ENCODE measurements at places on chromosomes 11 and 22.
A peak's percentile ranks its signal among the peaks of the same experiment; 100 is the strongest.

DNA sequence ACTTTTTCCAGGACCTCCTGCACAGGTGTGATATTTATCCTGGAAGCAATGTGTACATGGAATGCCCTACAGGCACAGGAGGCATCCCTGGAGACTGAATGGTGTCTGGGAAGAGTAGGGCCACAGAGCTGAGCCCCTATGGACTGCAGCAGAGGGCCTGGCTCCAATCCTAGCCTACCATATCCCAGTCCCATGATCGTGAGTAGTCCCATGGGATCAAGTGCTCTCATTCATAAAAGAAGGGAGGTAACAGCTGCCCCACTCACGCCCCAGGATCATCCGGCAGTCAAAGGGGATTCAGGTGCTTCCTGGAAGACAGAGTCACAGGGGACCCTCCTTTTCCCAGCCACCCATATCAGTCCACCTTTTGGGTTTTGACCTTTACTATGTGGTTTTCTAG lies 24.0 kb downstream of the ANKK1 start:
- no peak for DNase-seq

DNA sequence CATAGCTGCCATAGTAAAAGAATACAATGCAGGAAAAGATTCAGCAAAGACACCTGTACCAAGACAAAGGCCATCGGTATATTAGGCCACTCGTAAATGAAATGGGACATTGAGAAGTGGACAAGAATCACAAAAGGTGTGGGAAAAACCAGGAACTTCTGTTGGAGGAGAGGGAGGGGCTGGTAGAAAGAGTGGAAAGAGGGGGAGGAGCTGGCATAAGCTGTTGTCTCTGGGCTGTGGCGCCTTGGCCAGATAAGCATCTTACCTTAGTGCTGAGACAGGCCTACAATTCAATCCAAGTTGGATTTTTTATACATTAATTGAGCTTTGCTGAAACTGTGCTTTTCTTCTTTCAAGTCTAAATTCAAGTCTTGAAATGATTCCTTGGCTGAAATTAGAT lies 37.1 kb downstream of the ZNF202 start:
- no peak for DNase-seq

- peak; percentile 3 for DNase-seq
These were observed 1112.0 kb upstream of the RAG2 start for GRCh38 chr11:37710031-37710430.

DNA sequence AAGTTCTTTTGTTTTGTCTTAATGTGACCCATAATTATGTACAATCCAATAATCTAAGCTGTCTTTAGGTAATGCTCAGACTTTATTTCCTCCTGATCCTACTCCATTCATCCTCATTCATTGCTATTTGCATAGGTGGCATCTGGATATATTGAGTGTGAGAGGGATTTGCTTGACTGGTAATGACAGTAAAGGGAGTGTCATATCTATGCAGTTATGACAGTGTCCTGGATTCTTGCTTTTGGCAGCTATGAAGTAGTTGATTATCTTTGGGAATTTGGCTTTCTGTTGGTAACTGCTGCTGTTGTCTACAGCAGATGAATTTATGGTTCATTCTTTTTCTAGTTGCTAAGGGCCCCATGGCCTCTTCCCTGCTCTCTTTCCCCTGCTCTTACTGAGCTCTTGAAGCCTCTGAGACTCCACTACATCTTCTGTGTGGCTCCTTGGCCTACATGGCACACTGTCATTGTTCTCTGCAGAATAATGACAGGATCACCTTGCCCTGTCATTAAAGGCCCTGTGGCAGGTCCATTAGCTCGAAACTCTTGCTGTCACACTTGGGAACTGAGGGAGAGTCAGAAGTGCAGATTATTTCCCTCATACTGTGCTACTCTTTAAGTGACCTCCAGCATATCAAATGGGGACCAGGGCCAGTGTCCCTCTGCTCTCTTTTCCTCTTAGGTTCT lies 20.1 kb upstream of the ACAT1 start:
- DNase-seq: no peak

DNA sequence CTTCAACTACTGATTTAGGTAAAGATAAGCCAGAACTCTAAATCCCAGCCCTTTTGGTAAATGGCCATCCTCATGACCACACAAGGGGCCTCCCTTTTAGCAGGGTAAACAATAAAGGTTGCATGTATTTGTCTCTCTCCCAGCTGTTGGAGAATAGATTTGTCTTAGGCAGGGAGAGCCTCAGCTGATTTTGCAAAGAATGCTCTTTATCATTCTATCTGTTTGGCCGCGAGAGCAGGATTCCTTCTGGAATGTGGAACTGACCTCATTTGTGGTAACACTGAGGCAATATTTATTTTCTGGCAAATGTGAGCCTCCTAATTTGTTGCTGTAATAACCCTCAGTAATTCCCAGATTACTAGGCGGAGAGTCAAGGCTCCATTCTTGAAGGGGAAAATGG lies 15.3 kb downstream of the PTS start:
- peak; percentile 77 for DNase-seq

DNA sequence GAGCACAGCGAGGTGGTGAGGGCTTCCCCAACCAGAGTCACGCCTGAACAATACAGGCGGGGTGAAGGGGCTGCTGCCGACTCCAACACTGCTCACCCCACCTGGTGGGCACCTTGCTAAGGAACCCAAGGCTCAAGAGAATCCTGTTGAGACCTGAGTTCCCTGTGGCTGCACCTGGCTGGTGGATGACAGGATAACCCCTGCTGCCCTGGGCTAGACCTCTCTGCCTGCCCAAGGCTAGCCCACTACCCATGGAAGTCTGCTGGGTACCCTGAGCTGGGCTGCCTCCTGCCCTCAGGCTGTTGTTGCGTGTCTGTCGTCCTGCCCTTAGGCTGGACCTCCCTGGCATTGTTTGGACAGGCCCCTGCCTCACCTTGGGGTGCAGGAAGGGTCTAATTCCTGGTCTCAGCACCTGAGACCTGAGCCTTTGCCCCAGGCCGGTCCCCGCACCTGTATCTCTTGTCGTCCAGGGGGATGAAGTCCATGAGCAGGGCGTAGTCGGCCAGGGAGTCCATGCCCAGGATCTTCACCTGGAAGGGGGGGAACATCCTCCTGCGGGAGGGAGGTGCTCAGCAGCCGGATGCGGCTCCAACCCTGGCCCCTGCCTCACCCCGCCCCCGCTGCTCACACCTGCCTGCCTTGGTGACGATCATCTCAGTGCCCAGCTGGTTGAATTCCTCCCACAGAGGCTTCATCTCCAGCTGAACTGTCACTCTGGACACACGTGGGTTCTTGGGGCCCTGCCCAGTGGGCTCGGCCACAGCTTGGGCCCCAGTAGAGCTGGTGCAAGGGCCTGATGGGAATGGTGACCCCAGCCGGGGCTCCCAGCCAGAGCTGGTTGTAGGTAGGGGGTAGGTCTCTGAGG lies 4.9 kb upstream of the NUDT8 start:
- no peak for DNase-seq

GRCh38 chr22:27576815-27577573 lies 224.6 kb downstream of the MN1 start:
- no peak for DNase-seq

GRCh38 chr22:25448435-25449051 lies 115.9 kb upstream of the GRK3 start:
- DNase-seq: peak; percentile 11

GRCh38 chr11:33733980-33734379 lies 2.2 kb downstream of the CD59 start:
- no peak for DNase-seq

DNA sequence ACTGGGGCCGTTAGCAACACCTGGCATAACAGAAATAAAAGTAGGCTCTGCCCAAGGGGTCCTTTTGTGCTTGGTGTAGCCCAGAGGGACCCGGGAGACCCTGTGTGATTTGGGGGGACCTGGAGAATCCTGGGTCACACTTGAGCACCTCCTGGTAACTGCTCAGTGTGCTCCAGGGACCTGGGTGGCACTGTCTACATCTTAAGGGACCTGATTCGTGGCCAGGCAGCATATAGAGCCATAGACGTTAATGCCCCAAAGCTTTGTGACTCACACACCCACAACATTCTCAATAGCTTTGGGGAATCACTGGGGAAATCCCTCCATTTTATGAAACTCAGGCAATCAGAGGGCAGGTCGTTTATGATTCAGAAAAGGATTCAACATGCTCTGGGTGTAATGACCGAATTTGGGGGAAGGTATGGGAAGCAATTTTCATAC lies 3.6 kb upstream of the IGF2 start:
- DNase-seq: peak; percentile 30

- DNase-seq: peak; percentile 16
These were observed 674.1 kb downstream of the OPCML start for GRCh38 chr11:132858223-132858622.

GRCh38 chr22:26409719-26410335 lies 19.2 kb upstream of the ASPHD2 start:
- DNase-seq: no peak

DNA sequence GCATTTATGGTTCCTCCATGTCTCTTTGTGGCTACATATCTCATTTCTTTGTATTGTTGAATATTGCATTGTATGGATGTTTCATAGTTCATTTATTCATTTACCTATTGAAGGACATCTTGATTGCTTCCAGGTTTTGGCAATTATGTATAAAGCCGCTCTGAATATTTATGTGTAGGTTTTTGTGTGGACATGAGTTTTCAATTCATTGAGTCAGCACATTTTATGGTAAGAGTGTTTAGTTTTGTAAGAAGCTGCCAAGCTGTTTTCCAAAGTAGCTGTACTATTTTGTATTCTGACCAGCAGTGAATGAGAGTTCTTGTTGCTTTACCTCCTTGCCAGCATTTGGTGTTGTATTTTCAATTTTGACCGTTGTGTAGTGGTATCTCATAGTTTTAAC lies 39.2 kb downstream of the KDM2A start:
- no peak for DNase-seq

DNA sequence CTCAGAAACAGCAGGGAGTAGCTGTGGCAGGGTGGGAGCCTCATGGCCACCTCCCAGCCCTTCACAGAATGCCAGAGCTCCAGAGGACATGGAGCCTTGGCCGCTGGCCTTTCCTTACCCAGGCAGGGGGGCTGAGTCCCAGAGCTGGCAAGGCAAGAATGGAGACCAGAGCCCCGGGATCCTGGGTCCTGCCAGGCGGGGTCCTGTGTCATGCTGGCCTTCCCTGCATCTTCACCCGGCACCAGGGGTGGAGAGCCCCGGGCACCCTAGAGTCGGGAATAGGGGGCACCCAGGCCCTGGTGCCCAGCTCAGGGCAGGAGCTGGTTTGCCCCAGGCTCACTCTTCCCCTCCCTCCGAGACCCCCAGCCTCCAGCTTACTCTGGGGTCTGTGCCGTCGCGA lies 519.9 kb downstream of the TBC1D22A start:
- DNase-seq: no peak

- no peak for DNase-seq
These were observed 5.7 kb downstream of the P2RX3 start for GRCh38 chr11:57343825-57344224.

DNA sequence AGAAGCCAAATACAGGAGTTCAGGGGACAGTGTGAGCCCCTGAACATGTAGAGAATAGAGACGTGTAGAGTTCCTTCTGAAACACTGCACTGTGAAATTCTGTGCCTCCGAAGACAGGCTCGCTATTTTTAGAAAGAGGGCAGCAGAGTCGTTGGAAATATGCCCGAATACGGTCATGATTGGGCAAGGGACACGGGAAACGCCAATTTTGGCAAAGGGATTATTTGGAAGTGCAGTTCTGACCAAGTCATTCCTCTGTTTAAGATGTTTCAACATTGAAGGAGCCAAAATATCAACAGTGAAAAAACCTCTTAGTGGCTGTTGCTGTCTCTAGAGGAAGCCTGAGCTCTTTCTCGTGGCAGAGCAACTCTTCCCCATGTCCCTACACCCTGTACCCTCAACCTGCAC lies 9.5 kb upstream of the CBX6 start:
- DNase-seq: peak; percentile 67

- no peak for DNase-seq
These were observed 1.9 kb upstream of the DEPDC7 start for GRCh38 chr11:33013755-33014154.

- DNase-seq: no peak
These were observed 85.8 kb upstream of the FGF3 start for GRCh38 chr11:69904974-69905535.

All from HFFc6 (cell line).